ENCODE measurements at places on chromosomes 13 and 19.

DNA sequence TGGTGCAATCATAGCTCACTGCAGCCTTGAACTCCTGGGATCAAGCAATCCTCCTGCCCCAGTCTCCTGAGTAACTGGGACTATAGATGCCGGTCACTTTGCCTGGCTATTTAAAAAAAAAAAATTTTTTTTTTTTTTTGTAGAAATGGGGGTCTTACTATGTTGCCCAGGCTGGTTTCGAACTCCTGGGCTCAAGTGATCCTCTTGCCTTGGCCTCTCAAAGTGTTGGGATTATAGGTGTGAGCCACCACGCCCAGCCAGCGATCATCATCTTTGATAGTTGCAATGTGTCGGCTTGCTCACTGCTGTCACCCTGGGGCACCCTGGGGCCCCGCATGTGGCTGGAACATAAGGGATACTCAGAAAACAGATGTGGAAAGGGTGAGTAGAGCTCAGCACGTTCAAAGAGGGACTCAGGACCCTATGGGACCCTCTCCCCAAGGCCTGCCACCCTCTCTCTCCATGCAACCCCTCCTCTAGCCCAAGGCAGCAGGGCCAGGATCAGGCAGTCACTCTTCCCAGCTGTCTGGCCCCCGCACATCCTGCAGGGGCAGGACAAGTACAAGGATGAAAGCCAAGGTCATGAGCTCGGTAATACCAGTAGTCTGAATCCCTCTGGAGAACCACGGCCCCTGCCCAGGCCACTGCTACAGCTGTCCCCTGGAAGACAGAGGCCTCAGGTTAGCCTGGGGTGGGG lies 6.5 kb upstream of the CCL25 start:
- no peak for DNase-seq

DNA sequence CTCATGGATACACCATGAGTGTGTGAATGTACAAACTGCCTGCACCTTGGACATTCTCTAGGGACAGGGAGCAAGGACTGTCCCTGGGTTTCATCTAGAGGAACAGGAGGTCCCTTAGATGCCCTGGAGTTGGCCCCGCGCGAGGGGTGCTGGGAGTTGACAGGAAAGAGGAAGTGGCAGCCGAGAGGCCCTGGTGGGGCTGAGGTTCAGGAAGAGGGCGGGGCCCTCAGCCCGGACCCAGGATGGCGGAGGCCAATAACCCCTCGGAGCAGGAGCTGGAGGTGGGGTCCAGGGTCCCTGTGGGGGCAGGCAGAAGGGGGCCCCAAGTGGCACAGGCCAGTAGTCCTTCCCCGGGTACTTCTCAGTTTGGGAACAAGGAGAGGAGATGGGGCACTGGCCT lies 6.9 kb downstream of the PKN1 start:
- no peak for DNase-seq

GRCh38 chr19:2253106-2254063 lies 2.8 kb downstream of the JSRP1 start:
- DNase-seq = no peak

DNA sequence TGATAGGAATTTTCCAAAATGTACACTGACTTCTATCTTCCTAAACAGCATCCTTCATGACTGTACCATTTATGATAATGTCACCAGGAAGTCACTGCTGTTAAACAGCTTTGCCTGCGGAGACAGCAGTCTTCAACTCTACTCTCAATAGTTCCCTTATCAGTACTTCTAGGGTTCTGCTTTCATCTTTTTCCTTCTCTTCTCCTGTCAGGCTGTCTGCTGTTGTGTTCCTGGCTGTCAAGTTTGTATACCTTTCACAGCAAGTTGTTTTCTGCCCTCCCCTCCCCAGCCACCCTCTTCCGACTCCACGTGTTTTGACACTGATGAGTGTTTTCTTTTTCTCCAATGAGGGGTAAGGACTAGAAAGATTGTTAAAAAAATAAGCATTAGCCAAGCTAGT lies 2.2 kb downstream of the UPF3A start:
- DNase-seq = no peak

DNA sequence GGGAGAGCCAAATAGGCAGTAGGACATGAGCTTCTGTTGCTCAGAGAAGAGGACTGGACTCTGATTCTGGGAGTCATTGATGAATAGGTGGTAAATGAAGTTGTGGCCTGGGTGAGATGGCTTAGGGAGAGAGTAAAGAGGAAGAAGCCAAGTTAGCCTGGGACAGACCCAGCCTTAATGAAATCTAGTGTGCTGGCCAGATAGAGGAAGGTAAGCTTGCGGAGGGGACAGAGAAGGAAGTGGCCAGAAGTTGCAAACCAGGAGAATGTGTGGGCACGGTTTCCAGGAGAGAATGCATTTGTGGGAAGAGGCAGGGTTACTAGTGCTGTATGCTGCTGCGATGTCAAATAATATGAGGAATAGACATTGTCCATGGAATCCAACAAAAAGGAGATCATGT lies 83.3 kb upstream of the OLFM4 start:
- no peak for DNase-seq

DNA sequence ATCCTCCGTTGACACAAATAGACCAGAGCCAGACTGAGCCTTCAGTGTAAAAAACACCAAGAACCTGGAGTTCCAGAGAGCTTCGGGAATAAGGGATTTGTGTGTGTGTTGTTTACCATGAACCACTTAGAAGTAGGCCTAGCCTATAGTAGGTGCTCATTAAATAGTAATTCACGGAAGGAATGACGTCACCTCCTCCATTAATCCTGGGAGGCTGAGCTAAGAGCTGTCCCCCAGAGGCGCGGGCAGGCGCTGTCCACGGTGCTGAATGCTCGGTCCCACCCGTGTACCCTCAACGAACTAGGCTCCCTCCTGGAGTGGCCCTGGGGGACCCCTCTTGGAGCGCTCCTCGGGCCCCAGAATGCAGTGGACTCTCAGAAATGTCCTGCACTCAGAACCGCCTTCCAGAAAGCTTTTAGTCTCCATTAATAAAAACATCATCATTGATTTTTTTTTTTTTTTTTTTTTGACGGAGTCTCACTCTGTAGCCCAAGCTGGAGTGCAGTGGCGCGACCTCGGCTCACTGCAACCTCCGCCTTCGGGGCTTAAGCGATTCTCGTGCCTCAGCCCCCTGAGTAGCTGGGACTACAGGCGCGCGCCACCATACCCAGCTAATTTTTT lies 6.5 kb downstream of the UNC13A start:
- DNase-seq = peak; percentile 3

DNA sequence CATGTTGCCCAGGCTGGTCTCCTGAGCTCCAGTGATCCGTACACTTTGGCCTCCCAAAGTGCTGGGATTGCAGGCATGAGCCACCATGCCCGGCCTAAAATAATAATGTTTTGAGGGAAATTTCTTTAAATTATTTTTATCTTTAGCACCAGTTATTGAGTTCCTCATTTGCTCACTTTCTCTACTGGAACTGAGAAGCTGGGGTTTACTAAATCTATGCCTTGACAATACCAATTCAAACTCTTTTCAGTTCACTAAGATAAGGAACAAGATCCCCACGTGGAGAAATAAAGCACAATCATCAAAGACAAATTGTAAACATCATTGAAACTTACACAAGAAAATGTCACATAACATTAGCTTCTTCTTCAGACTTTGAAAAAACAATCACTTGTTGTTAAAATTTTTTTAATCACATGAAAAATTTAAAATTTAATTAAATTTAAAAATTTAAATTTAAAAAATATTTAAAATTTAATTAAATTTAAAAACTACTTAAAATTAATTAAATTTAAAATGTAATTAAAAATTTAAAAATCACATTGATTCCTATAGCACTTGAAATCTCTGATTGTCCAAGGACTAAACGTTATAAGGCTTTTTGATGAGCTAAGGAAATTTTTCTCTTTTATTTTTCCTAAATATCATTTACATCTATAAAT lies 25.2 kb upstream of the XPO4 start:
- DNase-seq = no peak

- DNase-seq = no peak
These were observed 312.4 kb downstream of the ZNF536 start for GRCh38 chr19:30684613-30685012.

DNA sequence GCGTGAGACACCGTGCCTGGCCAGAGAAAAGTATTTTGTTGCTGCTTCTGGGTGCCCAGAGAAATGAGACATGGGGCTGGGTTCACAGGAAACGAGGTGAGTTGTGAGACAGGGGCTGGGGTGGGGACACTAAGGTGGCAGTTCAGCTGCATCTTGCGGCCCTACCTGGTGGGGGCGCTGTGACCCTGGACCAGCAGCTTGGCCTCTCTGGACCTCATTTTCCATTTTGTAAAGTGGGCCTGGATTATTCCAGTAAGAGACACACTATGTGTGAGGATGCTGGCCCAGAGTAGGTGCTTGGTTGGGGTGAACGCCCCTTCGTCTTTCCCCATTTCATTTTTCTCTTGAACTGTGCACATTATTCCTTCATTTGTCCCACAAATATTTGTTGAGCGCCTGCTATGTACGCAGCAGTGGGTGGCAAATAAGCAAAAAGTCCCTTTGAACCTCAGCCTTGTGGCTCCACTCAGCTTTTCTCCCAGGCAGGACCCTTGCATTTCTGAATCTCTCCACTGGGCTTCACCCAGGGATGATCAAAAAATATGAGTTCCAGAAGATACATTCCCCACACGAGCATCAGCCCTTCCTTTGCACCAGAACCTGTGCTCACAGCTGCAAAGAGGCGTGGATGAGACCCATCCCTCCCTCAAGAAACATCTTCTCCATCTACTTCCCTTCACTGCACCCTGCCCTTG lies 26.6 kb upstream of the OR10H1 start:
- no peak for DNase-seq

- no peak for DNase-seq
These were observed 17.3 kb upstream of the MADCAM1 start for GRCh38 chr19:478976-479375.

DNA sequence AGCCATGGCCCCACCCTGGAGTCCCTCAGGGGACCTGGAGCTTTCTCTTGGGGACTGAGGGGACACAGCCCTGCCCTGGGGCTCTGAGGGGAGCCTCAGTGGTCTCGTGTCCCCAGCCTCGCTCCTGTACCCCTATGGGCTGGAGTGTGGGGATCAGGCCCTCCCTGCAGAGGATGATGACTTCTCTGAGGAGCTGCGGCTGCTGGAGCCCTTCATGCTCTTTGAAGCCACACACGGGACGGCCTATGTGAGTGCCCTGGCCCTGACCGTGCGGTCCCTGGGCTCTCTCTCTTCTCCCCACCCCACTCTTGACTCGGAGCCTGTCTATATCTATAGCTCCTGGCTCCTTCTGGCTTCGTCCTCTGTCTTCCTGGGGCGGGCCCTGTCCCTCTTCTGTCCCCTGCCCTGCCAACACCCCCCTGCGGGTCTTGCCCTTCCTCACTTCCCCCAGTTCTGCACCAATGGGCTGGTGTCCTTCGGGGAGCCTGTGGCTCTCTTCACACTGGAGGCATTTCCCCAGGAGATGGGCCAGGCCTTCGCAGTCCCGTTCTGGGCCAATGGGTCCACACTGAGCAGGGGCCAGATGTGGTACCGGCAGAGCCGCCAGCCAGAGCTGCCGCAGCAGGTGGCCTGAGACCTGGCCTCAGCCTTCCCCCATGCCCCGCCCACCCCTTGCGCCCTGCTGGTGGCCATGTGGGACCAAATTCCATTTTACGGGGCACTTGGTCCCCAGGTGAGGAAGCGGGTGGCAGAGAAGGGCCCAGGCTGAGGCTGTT lies 33.1 kb downstream of the HPN start:
- DNase-seq = no peak

GRCh38 chr13:60043262-60043661 lies 120.5 kb downstream of the DIAPH3 start:
- DNase-seq = no peak

DNA sequence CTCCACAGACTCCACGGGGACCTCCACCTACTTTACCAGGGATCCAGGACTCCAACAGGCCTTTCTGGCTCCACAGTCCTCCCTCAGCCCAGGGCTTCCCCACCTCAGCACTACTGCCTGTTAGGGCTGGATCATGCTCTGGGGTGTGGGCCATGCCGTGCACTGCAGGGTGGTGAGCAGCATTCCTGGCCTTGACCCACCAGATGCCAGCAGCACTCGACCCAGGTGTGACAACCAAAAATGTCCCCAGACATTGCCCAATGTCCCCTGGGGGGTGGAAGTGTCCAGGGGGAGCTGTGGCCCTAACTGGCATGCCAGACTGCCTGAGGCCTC lies 42.0 kb downstream of the EPS15L1 start:
- DNase-seq = no peak

DNA sequence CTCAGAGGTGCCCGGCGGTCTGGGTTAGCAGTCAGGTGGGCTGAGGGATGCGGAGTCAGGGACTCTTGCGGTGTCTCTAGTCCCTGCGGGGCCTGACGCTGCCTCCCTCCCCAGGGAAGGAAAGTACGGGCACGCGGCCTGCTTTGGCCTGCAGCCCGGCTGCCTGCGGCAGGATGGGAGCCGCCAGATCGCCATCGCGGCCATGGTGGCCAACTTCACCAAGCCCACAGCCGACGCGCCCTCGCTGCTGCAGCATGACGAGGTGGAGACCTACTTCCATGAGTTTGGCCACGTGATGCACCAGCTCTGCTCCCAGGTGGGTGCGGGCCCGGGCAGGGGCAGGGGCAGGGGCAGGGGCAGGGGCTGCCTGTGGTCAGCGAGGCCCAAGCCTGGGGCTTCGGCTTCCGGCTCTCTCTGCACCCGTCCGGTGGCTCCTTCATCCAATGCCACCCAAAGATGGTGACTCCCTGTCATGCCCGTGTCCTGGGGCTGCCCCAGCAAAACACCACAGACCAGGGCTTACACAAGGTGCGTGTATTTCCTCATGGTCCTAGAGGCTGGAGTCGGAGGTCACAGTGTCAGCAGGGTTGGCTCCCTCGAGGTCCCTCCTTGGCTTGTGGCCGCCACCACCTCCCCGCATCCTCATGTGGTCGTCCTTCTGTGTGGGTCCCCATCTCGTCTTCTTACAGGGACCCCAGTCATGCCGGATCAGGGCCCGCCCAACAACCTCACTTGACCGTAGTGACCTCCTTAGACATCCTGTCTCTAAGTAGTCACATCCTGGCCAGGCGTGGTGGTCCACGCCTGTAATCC lies 11.3 kb upstream of the ZNF554 start:
- DNase-seq = no peak

DNA sequence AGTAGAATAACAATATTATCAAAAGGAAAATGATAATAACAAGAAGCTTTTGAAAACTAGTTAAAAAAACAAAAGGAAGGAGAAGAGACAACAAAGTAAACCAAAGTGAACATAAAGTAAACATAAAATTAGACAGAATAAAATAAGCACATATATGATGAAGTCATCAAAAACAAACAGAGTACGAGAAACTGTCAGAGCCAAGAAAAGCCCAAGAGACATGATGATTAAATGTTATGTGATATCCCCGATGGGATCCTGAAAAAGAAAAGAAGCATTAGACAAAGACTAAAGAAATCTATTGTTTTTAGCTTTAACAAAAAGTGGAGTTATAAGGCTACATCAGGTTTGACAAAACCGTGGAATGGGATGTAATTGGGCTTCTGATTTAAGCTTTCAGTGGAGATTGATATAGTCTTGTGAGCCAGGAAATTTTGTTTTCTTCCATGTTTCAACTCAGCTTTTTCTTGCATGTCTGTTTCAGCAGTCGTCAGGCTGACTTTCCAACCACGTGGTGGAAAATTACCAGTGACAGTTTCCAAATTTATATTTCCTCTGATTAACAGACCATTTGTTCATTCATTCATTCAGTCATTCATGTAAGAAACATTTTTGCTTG lies 64.9 kb downstream of the KL start:
- no peak for DNase-seq

- DNase-seq = no peak
These were observed 10.7 kb upstream of the FPR3 start for GRCh38 chr19:51784109-51784785.
